Activated CD8-positive, alpha-beta memory T cell treated with anti-CD3 and anti-CD28 coated beads for 24 hours (primary cell): ENCODE measurements at places on chromosomes 5 and 9.

DNA sequence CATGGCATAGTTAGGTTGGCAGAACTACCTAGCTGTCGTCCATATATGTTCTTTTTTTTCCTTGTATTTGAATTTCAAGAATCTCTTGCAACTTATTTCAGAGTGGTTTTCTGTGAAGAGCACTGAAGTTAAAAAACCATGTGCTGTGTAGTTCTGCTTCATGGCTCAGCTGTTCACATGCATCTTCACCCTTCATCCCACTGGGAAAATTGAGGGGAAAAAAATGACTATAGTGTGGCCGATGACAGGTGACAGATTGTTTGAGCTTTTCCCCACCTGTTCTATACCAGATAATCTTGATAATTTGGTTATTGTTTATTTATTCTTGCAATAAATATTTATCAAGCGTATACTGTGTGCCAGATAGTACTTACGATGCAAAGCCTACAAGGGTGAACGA is 77.8 kb downstream of the AOPEP start:
- no peak for DNase-seq

DNA sequence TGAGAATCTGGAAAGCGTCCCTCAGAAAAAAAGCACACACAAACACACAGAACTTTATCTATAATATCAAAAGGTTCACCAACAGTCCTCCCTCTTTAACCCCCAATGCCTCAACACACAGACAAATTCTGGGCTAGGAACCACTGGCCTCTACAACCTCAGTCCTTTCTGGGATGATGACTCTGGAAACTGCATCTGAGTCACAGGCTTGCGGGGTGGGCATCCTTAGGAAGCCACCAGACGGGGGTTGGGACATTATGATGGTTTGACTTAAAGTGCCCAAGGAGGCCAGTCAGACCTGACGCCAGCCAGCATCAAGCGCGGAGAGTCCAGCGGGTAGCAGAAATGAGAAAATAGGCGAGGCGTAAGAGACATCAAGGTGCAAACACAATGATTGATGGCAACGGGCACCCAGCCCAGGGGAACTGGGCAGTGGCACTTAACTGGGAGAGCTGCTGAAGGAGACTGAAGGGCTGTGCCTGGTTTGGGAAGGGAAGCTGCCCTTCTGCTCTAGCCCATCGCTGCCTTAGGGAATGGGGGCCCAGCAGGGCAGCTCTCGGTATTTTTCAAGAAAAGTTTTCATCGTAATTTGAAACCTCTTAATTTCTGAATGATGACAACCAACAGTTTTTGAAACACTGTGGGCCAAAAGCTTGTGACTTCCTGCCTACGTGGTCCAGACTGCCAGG is 20.7 kb downstream of the SPRY4 start:
- no peak for DNase-seq

DNA sequence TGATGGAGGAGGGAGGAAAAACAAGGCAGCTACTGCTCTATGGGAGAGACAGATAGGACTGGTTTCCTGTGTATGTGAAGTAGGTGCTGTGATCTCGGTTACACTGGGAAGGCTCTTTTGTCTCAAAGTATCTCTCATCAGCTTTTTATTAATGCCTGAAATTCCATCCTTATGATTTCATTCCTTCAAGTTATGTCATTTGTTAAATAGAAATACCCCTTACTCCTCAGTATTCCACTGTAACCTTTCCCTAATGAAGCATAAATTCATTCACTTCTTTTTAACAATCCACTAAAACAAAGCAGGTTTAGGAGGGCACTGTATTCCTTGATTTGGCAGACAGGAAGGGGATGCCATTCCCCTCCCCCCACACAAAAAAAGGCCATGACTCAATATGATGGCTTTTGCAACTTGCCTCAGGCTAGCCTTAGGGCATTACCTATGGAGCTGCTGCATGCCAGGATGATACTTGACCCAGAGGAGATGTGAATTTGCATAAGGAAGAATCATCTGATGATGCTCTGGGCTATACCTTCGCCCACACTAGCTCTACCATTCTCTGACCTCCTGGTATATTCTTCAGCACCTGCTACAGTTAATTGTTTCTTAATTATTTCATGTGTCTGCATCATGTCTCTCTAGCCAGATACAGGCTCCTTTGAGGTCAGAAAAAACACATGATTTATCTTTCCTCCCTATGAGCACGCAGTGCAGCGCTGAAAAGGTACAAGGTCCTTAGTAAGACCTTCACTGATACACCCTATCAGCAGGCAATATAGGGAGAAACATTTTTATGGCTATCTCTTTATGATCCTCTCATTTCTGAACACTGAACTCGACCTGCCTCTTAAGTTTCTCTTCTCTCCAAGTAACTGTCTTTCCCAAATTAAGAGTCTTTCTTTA is 26.3 kb downstream of the NR3C1 start:
- DNase-seq = no peak

GRCh38 chr9:136695955-136696354 is 8.7 kb upstream of the AGPAT2 start:
- DNase-seq = no peak

GRCh38 chr5:10077791-10078545 is 171.7 kb downstream of the ATPSCKMT start:
- DNase-seq = no peak

DNA sequence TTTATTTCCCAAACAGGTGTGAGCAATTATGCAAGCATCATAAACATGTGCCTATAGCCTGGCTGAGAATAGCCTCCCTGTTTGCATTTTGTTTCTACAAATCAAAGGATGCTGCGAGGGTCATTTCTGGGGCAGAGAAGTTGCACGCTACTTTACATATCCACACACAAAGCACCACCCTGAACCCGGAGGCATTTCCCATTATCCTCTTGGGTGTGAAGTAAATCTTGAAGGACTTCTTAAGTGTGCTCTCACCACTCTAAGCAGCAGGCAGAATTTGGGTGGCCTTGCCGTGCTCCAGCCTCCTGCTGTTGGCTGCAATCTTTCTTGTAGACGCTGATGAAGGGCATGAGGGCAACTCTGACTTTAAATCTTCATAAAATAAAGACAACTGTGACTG is 124.0 kb upstream of the TLE4 start:
- DNase-seq = no peak

- no peak for DNase-seq
Observed at GRCh38 chr5:55927861-55928655, 66.7 kb downstream of the IL6ST start.

GRCh38 chr9:96073531-96074480 is 198.3 kb downstream of the ERCC6L2 start:
- DNase-seq = no peak

- no peak for DNase-seq
Observed at GRCh38 chr9:18317896-18318295, 156.1 kb upstream of the ADAMTSL1 start.

GRCh38 chr9:34684145-34684544 is 6.9 kb downstream of the CCL19 start:
- DNase-seq = no peak

DNA sequence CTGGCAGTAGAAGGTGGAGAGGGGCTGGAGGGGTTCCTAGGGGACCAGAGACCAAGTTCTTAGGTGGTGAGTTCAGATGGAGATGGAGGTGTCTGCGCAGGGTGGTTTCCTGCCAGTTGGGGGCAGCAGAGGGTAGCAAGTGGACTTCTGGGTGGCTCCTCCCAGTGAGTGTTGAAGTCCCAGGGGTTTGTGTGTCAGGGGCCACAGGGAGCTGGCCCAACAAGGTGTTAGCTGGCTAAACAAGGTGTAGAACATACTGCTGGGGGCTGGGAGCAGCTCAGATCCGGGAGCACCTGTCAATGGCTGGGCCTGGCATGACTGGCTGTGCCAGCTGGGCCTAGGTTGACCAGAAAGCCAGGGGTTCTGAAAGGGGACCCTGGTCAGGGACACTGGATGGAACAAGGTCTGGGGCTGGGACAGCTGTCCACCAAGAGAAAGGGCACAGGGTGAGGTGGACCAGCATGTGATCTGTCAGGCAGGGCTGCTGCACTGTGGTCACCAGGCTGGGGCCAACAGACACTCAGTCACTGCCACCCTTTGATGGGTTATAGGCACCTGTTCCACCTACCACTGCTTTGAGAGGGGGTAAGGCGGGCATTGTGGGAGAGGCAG is 35.6 kb downstream of the DAB2IP start:
- peak; percentile 86 for DNase-seq

DNA sequence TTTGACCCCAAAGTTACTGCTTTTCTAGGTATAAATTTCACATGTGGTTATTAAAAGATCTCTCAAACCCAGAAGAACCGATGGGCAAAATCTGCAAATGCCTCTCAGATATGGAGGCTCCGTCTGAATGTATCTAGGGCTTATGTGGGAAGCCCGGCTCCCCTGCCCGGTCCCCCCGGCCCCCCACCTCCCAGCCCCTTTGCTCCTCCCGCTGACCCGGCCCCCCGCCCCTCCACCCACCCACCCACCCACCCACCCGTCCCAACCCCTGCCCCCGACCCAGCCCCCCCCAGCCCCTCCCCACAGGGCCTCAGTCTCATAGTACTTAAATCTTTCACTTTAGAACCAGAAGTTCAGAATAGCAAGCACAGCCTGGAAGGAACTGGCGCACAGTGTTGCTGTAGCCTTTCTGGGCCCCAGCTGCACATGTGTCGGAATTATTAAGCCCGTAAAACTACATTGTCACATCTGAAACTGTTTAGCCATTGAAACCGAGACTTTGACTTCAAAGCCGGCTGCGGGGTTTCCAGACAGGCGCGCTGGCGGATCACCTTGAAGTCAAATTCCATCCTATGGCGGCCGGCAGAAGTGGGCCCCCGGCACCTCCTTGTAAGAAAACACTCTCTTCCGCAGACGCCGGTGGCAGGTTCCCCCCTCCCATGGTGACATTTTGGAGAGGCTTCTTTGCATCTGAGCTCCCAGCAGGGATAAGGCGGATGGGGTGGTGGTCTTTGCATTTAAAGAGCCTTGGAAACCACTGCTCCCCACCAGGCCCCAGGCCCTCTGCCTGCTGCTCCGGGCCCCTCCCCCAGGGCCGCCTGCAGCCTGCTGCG is 12.8 kb downstream of the NKD2 start:
- DNase-seq = no peak

- DNase-seq = no peak
Observed at GRCh38 chr9:136823136-136824046, 15.6 kb downstream of the RABL6 start.

- DNase-seq = no peak
Observed at GRCh38 chr9:13186091-13186490, 93.4 kb downstream of the MPDZ start.

DNA sequence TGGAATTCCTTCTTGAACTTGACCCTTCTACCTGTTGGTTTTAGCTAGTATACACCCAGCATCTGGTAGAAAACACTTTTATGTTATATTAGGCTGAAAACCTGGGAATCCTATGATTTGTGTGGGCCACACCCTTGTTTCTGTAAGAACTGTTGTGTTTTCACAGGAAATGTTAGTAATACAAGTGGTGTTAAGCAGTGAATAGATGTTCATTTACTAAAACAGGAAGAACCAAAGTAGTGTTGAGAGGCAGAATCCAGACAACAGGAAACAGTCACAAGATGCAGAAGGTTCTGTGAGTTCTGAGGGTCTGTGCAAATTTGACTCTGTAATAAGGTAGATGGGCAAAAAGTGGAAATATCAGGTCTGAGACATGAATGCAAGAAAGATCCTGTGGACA is 73.0 kb upstream of the RAI14 start:
- DNase-seq = no peak

DNA sequence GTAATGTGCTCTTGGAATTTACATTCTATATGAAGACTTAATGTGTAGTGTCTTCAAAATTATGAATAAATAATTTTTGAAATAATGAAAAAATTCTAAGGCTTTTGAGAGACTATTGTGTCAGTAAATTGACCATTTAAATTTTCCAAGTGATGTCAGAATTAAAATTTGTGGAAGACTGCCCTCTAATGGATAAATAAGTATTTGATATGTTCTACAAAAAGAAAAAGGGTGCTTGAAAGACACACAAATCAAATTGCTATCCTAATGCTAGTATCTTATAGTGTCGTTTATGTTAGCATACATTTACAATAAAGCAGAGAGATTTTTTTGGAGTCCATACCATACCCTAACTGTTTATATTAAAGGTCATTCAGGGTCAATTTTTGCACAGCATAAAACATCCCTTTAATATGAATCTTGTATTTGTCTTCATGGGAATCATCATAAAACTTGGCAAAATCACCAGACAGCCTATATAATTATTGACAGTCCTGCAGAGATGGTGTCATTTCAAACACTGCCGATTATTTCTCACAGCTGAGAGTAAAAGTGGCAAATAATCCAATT is 120.8 kb upstream of the SLC27A6 start:
- no peak for DNase-seq

DNA sequence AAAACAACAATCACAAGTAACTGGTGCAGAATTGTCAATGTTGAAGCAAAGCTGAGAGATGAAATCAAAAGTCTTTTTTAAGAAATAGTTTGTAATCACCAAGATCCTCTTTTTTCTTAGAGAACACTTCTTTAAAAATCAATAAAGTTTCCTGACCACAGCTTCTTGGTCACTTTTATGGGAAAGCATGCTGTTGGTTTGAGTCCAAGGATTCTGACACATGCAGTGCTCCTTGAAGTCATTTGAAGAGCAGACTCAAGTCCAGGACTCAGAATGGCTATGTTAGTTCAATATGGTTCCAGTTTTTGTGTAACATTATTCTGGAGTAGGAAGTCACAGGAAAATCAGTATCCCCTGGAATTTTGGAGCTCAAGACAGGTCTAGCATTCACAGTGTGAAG is 480.6 kb downstream of the NR2F1-AS1 start:
- DNase-seq = no peak

GRCh38 chr5:54230936-54231685 is 79.3 kb downstream of the ARL15 start:
- no peak for DNase-seq

DNA sequence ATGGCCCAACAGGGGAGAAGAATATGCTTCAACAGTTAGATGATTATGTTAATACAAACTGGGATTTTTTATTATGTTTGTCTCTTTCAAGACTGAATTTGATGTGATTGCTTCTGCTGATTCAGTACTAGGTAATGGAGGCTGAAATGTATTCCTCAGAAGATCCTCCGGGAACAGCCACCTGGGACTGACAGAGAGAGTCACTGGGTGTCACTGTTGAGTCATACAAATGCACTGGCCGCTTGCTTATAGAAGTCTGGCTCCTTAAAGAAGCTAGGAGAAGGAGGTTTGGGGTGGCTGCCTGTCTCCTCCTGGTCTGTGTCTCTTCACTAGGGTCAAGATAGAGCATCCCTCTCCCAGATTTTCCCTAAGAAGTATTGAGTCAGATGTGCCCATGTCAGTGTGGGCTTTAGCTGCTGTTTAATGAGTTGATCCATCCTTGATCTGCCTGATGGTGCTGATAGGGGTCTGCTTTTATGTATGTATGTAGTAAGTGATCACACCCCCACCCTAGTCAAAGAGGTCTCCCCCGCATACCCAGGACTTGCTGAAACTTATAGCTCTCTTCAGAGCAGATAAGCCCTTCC is 773.4 kb downstream of the BRINP1 start:
- DNase-seq = no peak
